Activated CD4-positive, alpha-beta T cell treated with anti-CD3 and anti-CD28 coated beads, Interleukin-2, amount 10 ng/mL, durations not matched to agents 24 days and 14 days (primary cell): ENCODE measurements at places on chromosomes 6 and 20. TPM values are rescaled to one million over a fixed set of nuclear protein-coding genes. Genes with fewer than 3 reads are reported as not detected.

GRCh38 chr20:19658137-19658536 is 99.9 kb upstream of the RIN2 start:
- no peak for DNase-seq

DNA sequence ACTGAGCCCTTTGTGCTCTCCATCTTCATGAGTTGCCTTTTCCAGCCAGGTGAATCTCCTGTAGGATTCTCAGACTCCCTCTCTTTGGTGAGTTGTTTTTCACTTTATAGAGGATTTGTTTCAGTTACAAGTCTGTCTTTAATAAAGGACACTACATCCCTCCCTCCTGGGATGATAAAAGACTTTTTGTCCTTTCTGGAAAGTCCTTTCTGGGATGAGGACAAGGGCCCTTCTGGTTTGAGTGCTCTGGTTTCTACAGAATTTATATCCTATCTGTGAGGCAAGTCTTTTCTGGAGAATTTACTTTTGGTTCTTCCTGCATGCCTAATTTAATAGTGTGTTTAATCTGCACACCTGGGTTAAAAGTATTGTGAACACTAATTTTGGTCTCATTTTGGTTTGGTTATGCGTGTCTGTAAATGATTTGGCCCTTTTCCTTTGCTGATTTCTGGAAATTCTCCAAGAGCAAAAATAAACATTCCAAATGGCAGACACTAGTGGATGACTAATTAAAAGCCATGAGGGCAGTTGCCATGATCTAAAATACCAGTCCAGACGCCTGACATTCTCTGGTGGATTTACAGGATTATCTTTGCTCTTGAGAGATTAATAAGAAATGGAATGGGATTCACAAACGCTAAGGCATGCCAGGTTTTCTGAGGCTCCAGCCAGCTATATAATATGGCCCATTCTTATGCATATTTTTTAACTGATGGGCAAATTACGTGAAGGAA is 44.8 kb downstream of the TCP11 start:
- no peak for DNase-seq

DNA sequence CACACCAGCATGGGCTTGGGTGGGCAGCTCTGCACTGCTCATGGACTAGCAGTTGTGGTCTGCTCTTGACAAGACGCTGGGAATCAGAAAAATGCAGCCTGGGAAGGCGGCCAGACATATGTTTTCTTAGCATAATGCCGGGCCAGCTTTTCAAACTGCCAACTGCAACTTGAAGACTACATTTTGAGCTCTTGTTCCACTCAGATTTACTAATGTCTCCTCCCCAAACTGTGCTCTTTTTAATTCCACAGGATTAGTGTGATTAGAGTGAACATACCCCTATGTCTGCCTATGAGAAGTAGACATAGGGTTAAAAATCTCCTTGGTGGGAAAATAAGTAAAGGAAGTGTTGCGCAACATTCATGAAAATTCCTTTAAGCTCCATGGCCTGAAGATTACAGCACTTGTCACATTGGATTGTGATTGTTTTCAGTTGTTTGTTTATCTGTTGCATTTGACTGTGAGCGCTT is 5.3 kb upstream of the FNDC1 start:
- DNase-seq: no peak

GRCh38 chr20:53718142-53719021 is 124.7 kb upstream of the ZNF217 start:
- DNase-seq: no peak

- no peak for DNase-seq
These were observed 4.6 kb upstream of the SOX18 start for GRCh38 chr20:64053841-64054661.

- no peak for DNase-seq
These were observed 15.0 kb downstream of the BLTP3A start for GRCh38 chr6:34806738-34807453.

DNA sequence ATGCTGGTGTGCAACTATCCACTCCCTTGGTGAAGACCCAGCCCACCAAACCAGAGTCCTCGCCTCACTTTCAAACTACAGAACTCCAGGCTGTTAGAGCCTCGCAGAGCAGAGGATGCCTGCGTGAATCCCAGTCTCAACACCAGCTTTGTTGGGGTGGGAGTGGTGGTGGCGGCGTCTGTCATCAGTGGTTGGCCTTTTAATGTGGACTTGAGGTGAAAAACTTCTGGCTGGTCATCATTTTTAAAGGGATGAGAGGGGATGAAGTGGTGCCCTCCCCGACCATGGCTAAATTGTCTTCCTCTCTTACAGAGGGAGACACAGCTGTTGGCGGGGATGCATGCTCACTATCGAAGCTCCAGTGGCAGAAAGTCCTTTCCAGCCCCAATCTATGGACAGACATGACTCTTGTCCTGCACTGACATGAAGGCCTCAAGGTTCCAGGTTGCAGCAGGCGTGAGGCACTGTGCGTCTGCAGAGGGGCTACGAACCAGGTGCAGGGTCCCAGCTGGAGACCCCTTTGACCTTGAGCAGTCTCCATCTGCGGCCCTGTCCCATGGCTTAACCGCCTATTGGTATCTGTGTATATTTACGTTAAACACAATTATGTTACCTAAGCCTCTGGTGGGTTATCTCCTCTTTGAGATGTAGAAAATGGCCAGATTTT is 54.9 kb downstream of the EZR start:
- DNase-seq: peak; percentile 58

- no peak for DNase-seq
These were observed 108.0 kb upstream of the MOCS1 start for GRCh38 chr6:40042232-40042631.

DNA sequence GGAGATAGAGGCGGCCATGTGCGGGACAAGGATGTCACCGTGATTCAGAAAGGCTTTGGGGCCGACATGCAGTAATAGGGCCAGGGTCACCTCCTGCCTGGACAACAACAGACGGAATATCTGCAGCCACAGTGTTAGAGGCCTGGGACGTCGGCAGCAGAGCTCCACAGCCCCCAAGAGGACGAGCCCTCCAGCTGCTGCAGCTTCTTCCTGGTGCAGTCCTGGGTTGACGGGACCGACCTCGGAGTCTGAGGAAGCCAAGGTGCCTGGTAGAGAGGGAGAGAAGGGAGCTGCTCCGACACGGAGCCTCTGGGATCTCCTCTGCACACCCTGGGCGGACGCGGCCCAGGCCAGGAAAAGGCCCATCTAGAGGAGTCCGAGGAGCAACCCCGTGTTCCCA is 23.2 kb upstream of the CHRNA4 start:
- no peak for DNase-seq

DNA sequence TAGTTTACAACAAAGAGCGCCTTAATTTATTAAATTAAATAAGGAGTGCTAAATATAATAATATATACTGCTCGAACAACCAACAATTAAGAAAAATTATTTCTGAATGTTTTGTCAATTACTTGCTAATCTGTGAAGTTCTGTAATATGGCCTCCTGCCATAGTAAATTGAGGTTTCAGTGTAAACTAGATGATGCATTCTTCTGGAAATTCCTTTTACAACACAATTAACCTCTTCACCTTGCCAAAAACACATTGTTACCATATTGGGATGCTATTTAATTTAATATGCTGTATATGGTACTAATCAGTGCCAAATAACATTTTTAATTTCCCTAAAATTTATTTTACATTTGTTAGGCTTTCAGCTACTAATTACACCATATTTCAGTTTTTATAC is 808.4 kb upstream of the CITED2 start:
- no peak for DNase-seq

DNA sequence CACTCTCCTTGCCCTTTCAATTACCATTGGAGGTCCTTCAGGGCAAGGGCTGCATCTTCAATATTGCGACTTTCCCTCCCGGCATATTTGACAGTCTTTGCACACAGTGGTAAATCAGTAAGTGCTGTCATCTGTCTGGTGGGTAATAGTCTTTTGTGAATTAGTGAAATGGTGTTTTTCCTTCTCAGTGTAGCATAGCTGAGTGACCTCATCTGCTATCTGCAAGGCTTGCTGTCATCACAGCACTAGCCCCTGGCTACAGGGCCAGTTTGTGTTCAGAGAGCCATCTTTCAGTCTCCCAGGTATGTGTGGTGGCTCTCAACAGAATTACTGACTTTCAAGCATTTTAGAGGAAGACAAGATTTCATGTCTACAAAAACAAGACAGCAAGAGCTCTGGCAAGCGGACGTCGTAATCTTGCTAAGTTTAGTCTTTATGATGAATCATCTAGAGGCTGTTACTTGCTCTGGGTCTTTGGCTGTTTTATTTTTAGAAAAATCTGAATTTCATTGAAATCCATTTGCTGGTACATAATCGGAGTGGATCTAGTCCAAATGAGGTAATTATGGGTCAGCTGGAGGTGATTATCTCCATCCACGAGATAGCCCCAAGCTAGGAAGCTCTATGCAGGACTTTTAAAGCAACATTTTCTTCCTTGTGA is 528.9 kb downstream of the EPM2A start:
- no peak for DNase-seq

DNA sequence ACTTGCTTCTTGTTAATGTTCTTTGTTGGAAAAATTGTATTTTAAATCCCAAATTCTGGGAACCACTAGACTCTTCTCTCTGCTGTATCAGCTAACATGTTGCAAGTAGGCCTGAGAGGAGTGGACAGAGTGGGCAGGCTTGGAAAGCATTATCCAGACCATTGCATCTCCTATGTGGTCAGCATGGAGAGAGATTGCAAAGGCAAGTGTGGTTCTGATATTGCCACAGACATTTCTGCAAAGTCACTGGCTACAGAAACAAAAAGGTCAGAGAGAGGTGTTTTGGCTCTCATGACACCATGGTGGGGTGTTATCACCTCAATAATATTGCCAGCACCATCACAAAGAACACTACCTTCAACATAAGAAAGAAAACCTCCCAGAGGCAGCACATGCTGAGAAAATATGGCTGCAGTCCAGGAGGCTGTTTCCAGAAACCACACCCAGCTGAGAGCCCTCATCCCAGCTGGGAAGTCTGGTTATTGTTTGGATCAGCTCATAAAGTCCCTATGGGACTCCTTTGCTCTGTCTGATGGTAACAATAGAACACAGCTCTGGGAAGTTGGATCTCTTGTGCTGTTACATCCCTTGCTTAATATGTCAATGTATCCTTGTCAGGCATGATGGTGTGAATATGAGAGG is 78.2 kb upstream of the TBX18 start:
- DNase-seq: no peak

- DNase-seq: peak; percentile 60
These were observed 23.9 kb upstream of the E2F3 start for GRCh38 chr6:20377623-20378265.

- DNase-seq: no peak
These were observed 117.5 kb downstream of the KCNQ5 start for GRCh38 chr6:72739368-72739779.

GRCh38 chr20:13857304-13857703 is 72.5 kb downstream of the NDUFAF5 start:
- DNase-seq: no peak

The SLC26A8 gene
- total RNA-seq: not detected in 2 replicates

The DNAH8 gene
- 0.02 TPM in 1 of 2 replicates, not detected in the other for total RNA-seq

The EDN3 gene
- total RNA-seq: not detected in 2 replicates

The GJA1 gene
- total RNA-seq: not detected in 2 replicates

The TMEM30A gene
- 57.0 and 60.5 TPM in 2 replicates for total RNA-seq
